CD4-positive, alpha-beta T cell treated with Interleukin-6 at 100 ng/mL for 8 hours (primary cell): ENCODE measurements at places on chromosomes 1 and 21.
A peak's percentile ranks its signal among the peaks of the same experiment; 100 is the strongest.

DNA sequence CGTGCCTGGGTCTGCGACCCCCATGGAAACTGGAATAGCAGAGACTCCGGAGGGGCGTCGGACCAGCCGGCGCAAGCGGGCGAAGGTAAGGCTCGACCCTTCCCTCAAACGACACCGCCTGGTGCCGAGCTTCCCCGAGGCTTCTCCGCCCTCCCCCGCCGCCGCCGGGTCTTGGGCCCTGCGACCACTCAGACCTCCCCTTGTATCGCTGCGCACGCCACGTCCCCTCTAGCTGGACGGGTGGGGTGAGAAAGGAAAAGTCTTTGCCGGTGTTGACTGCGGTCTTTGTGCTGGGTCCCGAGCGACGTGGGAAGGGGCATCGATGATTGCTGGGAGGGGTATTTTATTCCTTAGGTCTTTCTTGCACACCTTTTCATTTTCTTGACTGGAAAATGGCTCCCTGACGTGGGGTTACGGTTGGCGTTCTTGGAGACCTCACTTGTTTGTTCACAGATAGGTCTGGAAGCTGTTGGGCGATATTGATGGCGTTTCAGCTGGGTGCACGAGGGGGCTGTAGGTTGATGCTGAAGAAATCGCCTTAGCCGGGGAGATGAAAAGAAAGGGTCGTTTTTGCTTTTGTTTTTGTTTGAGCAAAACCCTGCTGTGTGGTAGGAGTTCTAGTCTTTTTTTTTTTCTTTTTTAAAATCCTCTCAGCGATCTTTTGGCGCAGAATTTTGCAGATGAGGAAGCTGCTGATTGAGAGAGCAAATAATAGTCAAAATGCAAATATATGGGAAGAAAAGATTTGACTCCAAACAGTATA is 776 bp downstream of the KDM1A start:
- DNase-seq = no peak

GRCh38 chr1:92803140-92803887 is 18.4 kb upstream of the EVI5 start:
- no peak for DNase-seq

GRCh38 chr21:24205319-24205718 is 1402.0 kb downstream of the MRPL39 start:
- no peak for DNase-seq

GRCh38 chr1:121522061-121522759 is 337.4 kb downstream of the SRGAP2C start:
- no peak for DNase-seq

- no peak for DNase-seq
Observed at GRCh38 chr1:83794384-83794783, 204.5 kb downstream of the TTLL7 start.

- DNase-seq = no peak
Observed at GRCh38 chr1:183656355-183656754, 3.2 kb upstream of the APOBEC4 start.

DNA sequence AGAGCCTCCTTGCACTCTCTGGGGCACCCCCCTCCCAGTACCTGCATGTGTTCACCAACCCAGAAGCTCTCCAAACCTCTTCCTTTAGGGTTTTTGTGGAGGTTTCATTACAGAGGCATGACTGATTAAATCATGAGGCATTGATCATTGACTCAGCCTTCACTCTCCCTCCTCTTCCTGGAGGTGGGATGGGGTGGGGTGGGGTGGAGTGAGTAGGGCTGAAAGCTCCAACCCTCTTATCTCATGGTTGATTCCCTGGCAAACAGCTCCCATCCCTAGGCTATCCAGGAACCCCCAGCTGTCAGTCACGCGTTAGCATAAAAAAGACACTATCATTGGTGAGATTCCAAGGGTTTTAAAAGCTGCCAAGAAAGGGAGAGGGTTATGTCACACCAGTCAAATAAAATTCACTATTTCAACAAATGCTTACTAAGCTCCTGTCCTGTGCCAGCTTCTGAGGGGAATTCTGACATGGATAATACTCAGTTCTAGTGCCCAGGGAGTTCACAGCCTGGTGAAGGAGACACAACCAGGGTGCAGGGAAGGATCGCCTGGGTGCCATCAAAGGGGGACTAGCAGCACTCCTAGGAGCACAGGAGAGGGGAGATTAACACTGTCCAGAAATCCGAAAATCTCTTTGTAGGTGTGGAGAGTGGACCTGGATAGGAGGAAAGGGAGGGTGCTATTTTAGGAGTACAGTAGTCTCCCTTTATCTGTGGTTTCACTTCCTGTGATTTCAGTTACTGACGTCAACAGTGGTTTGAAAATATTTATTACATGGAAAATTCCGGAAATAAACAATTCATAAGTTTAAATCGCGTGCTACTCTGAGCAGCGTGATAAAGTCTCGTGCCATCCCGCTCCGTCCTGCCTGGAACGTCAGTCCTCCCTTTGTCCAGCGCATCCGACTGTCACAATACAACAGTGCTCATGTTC is 6.8 kb upstream of the IL24 start:
- DNase-seq = no peak

- peak; percentile 26 for DNase-seq
Observed at GRCh38 chr1:40344597-40344996, 27.5 kb upstream of the COL9A2 start.

- DNase-seq = no peak
Observed at GRCh38 chr1:14345946-14346550, 252.4 kb upstream of the KAZN start.

DNA sequence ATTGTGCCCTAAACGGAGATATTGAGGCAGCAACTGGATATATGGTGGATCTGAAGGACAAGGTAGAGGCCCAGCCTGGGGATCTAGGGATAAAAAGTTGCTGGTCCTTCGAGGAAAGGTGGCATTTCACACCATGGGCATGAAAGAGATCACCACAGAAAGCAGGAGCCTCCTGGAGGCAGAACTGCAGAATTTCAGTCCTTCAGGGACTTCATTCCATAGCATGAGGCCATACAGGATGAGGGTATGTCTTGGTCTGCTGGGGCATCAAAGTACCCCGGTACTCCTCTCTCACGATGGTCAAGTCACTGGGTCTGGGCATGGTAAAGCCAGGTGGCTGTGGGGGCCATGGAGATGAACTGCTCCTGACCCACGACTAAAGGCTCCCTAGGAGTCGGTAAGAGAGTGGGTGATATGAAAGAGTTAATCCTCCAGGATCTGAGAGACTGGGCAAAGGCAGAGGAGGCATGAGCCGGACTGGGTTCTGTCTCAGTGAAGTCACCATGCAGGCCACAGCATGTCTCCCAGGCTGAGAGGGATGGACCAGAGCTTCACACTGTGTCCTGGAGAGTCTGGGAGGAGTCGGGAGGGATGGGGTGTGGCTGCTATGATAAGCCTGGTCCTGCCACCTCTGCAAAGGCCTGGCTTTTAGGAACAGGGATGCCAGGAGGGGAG is 5.8 kb upstream of the SPRR5 start:
- DNase-seq = no peak

DNA sequence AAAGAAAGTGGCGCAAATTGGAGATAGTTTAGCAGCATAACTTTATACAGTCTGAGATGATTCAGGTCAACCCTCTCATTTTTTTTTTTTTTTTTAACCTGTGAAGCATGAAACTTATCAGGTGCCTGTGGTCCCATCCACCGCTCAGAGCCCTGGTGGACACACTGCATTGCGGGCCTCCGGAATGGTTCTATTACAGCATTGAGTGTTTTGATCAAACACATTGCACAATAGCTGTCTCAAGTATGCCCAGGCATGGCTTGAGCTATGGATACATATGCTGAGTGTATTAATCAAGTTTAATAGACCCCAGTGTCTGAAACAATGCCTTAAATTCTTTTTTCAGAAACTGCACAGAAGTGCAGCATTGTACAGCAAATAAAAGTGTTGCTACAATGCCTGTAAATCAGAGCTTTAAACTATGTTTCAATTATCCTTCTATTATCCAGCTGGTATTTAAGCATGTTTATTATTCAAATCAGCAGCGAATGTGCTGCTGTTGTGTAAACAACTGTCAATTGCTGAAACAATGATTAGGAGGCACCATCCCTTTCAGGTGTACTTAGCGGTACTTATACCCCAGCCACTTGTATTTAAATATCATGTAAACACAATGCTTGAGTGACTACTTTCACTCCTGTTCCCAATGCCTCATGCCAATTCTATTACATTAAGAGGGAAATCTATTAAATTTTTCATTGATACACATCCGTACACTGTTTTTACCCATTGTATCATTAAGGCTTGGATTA is 456.6 kb downstream of the RPS6KC1 start:
- DNase-seq = no peak

DNA sequence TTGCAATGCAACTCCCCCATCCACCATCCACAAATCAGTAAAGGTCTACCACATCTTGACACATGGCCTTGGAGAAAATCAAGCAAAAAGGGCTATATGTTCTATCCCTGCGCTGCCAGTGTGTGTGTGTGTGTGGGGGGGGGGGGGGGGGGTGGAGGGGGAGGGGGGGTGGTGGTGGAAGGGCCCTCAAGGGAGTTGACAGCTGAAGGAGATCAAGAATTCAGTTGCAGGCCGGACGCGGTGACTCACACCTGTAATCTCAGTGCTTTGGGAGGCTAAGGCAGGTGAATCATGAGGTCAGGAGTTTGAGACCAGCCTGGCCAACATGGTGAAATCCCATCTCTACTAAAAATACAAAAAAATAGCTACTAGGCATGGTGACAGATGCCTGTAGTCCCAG is 37.6 kb upstream of the CLIC4 start:
- DNase-seq = no peak

DNA sequence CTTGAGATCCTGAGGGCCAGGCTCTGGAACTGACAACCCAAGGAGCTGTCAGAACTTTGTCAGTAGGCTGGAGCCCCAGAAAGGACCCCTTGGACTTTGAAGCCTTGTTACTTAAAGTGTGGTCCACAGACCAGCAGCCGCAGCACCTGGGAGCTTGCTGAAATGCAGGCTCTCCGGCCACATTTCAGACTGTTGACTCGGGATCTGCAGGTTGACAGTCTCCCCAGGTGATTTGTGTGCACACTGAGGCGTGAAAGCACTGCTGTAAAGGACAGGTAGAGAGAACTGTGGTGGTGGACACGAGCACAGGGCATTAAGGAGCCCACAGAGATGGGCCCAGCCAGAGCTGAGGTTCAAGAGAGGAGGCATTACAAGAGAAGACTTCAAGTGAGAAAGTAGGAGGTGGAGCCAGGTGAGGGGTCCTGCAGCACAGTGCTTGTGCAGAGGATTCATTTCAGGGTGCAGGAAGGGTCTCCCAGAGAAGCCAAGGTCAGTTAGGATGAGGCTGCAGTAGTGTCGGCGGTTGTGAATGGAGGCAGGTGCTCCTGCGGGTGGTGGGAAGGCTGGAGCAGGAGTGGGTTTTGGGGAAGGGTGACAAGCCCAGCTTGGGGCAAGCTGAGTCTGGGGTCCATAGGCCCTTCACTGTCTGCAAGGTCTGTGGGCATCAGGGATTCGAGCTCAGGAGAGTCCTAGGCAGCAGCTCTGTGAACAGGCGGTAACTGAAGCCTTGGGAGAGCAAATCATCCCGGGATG is 4.6 kb downstream of the HYI start:
- DNase-seq = no peak

DNA sequence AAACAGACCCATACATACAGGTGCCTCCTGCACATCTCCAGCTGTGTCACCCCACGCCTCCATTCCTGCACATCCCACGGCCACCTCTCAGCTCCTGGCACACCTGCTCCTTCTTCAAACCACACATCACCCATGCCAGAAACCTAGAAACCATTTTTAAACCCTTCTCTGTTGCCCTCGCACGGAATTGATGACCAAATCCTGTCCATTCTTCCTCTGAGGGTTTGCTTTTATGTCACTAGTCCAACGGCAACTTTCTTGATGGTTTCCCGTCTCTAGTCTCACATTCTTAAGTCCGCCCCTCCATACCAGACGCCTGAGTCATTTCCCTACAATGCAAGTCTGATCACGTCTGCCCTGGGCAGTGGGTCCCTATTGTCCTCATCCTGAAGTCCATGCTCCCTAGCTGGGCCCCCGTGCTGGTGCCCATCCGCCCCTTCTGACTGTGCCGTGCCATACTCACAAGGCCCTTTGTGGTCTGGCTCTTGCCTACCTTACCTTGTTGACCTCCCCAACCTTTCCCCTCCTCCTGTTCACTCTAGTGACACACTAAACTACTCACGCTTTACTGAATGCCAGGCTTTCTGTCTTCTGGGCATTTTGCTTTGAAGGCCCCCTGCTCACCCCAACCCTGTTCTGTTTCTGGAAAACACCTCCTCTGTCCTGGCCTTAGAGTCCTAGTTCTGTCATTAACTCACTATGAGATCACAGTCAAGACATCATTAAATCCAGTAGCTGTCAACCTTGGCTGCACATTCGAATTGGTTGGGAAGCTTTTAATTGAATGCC is 17.6 kb downstream of the SLC2A1 start:
- DNase-seq = no peak

DNA sequence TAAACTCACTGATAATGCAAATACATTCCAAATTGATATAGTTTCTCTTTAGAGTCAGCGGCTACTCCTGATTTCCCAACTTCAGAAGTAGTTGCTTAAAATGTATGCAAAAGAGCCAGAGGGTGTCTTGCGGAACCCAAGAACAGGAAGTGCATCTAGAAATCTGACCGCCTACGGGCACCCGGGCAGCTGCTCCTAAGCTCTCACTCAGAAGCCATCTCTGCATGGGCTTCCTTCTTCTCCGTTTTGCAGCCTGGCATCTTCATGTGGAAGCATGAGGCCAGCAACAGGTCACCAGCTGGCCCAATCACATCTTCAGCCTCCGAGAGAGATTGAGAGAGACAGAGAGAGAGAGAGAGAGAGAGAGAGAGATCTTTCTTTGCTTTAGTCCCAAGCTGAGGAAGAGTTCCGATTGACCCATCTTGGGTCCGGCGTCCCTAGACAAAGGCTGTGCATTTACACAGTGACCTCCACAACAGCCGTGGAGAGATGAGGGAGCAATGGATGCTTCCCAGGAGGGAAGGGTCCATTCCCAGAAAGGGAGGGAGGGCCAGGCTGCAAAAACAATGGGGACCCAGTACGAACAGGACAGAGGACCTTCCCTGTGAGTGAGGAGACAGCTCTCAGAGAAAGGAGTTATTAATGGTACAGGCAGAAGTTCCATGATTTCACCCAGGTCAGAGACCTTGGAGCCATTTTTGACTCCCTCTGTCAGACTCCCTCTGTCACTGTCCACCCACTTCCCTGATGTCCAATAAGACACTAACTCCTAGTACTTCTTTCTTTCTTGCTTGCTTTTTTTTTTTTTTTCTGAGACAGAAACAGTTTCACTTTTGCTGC is 28.2 kb upstream of the SLC30A1 start:
- DNase-seq = peak; percentile 24

GRCh38 chr21:45997495-45998275 is 16.1 kb downstream of the COL6A1 start:
- DNase-seq = no peak
